ENCODE measurements at places on chromosomes 11 and 22. TPM values are rescaled to one million over a fixed set of nuclear protein-coding genes. Genes with fewer than 3 reads are reported as not detected.

GRCh38 chr22:24584166-24584790 is 8.6 kb downstream of the LRRC75B start:
- no peak overlapping the region for H3K4me3 ChIP-seq
- H3K27me3 ChIP-seq = no peaks in the 10 kb centered on the region
- H3K4me1 ChIP-seq = peaks cover 23% of the 10 kb centered on the region
- H3K36me3 ChIP-seq = no peaks in the 10 kb centered on the region

GRCh38 chr11:113247966-113248365 is 66.4 kb upstream of the TTC12 start:
- H3K36me3 ChIP-seq = no peaks in the 10 kb centered on the region
- H3K4me1 ChIP-seq = peaks cover 6% of the 10 kb centered on the region
- H3K4me3 ChIP-seq = no peak overlapping the region

The PRODH gene
- 27.9 TPM for polyA plus RNA-seq

The SPTBN2 gene
- 177 TPM for polyA plus RNA-seq

GRCh38 chr11:10478066-10478465 is 23.0 kb downstream of the AMPD3 start:
- H3K4me1 ChIP-seq = no peaks in the 10 kb centered on the region
- H3K4me3 ChIP-seq = no peak overlapping the region
- no peak for DNase-seq
- no peaks in the 10 kb centered on the region for H3K27me3 ChIP-seq

GRCh38 chr11:8363921-8364320 is 100.2 kb upstream of the LMO1 start:
- H3K27ac ChIP-seq = no peak overlapping the region
- H3K4me3 ChIP-seq = no peak overlapping the region
- DNase-seq = no peak
- H3K4me1 ChIP-seq = no peaks in the 10 kb centered on the region
- no peaks in the 10 kb centered on the region for H3K27me3 ChIP-seq

GRCh38 chr11:11016068-11016467 is 158.2 kb upstream of the ZBED5 start:
- DNase-seq = peak; percentile 28
- H3K4me3 ChIP-seq = no peak overlapping the region
- no peaks in the 10 kb centered on the region for H3K36me3 ChIP-seq
- H3K27me3 ChIP-seq = no peaks in the 10 kb centered on the region

The SPON1 gene
- 47.8 TPM for polyA plus RNA-seq

The PLEKHB1 gene
- polyA plus RNA-seq = 14.3 TPM

DNA sequence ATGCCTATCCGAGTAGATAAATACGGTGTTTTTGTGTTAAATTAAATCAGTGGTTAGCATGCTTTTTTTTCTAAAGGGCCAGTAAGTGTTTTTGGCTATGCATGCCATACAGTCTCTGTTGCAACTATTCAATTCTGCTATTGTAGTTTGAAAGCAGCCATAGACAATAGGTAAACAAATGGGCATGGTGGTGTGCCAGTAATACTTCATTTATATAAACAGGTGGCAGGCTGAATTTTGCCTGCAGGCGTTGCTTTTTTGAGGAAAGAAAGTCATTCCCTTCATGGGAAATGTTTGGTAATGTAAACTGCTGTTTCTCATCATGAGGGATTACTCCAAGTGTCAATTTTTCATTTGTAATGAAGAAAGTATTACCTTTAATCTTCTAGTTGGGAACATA is 106.5 kb downstream of the TMEM135 start:
- H3K36me3 ChIP-seq = no peaks in the 10 kb centered on the region
- H3K27me3 ChIP-seq = no peaks in the 10 kb centered on the region
- no peaks in the 10 kb centered on the region for H3K4me1 ChIP-seq
- H3K4me3 ChIP-seq = no peak overlapping the region

The CNIH2 gene
- polyA plus RNA-seq = 7.3 TPM

- no peak overlapping the region for H3K27ac ChIP-seq
- no peak for DNase-seq
- H3K27me3 ChIP-seq = no peaks in the 10 kb centered on the region
- H3K4me1 ChIP-seq = no peaks in the 10 kb centered on the region
- H3K4me3 ChIP-seq = no peak overlapping the region
These were observed 35.2 kb downstream of the OR2AG2 start for GRCh38 chr11:6736495-6737121.

DNA sequence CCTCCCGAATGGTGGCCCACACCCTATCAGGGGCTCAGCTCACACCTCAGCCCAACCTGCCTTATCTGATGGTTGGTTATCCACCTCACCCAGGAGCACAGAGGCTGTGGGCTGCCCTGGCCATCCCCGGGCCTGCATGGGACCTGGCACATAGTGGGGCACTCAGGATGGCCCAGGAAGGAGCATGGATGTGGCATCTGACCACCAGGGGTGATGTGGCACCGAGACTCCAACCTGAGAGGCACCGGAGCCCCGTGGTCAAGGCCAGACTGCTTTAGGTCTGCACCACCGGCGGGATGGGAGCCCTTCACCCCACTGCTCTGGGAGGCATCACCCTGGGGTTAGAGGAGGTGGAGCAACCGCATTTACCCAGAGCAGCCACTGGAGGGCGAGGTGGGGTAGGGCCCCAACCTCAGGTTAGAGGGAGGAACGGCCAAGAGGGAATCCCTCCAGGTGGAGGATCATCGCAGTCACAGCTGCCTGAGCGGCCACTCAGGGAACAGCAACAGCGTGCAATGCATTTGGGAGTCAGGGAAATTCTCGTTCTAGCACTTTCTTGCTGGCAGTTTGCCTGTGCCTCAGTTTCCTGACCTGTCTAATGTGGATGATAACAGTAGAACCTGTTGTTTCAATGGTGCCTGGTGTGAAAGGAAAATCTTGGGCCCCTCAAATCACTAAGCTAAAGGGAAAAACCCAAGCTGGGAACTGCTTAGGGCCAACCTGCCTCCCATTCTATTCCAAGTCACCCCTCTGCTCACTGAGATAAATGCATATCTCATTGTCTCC is 52.9 kb upstream of the CARS1 start:
- peak; percentile 42 for DNase-seq
- H3K36me3 ChIP-seq = no peaks in the 10 kb centered on the region
- no peak overlapping the region for H3K27ac ChIP-seq
- H3K27me3 ChIP-seq = no peaks in the 10 kb centered on the region

DNA sequence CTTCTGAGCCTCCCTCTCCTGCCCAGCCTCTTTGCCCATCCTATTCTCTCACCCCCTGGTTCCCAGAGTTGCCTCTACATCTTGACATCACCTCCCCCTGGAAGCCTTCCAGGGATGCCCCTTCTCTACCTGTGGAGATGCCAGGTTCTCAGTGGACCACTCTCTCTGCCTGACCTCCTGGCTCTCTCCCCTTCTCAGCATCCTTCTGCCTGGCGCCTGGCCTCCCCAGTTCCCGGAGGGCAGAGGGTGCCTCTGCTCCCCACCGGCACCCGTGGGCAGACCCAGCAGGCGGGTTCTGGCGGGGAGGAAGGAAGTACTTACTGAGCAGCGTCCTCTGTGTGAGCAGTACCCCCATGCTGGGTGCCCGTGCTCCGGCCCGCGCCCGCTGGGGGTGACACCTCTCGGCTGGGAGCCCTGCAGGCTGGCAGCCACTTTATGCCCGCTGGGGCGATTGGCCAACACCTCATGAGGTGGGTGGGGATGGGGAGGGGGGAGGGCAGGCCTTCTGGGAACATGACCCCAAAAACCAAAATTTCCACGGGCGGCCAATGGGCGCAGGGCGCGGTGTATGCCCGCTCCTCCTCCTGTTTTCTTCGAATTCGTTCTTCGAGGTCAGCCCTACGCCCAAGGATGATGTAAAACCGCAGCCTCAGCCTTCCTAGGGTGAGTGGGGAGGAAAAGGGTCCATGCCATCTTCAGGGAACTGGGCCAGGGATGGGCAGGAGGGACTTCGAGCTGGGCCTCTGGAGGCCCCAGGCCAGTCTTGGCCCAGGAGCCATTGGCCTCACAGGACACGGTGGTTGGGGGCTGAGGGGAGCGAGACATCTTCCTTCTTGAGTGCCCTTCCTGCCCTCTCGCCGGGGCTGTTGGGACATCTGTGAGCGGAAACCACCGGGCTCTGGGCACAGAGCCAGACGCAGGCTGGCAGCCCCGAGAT is at the start of gene OSM:
Gene OSM, minus strand, starts transcription at position 407 of the 937 bp plus-strand sequence. Its CDS starts 52 bp downstream, at position 355.
- no peaks in the 10 kb centered on the region for H3K27me3 ChIP-seq
- no peak within 1 kb of the TSS for H3K4me3 ChIP-seq
- H3K36me3 ChIP-seq = no peaks in the 10 kb centered on the region
- DNase-seq = no peak

The OR6T1 gene
- not detected for polyA plus RNA-seq

- H3K36me3 ChIP-seq = no peaks in the 10 kb centered on the region
- DNase-seq = peak; percentile 66
- H3K27ac ChIP-seq = peak overlapping the region; percentile 36
- no peak overlapping the region for H3K4me3 ChIP-seq
- H3K4me1 ChIP-seq = no peaks in the 10 kb centered on the region
- H3K27me3 ChIP-seq = no peaks in the 10 kb centered on the region
These were observed 9.0 kb downstream of the MTNR1B start for GRCh38 chr11:92978271-92979111.

DNA sequence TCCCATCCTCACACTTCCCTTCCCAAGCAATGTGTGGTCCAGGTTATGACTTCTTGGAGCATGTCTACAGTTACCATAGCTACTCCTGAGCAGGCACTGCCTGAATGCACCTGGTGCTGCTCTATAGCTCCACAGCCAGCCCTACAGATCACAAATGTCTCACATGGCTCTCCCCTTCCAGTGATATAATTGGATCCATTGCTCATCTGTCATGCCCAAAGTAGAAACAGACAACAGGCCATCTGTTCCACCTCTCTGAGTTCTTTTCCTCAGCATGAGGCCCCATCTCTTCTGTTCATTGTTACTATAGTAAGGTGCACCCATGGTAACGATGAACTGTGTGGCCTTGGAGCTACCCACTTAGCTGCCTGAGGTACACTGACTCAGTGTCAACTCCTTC is 320.3 kb upstream of the ZC3H12C start:
- H3K27me3 ChIP-seq = no peaks in the 10 kb centered on the region
- no peaks in the 10 kb centered on the region for H3K36me3 ChIP-seq
- no peak for DNase-seq
- H3K4me1 ChIP-seq = no peaks in the 10 kb centered on the region

DNA sequence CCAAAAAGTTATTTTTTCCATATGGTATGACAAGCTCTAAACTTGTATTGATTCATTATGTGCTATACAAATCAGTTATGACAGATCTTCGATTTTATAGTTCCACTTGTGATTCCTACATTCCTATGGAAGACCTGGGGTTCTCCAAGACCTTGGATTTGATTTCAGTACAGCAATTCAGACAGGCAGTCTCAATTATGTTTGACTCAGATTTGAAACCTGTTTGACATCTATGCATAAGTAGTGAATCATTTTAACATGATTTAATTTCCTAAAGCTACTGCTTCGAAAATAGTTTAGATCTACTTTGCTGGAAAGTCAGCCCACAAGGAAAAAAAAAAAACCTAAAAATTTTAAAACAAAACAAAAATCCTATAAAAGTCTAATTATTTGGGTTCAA is 820.4 kb downstream of the LUZP2 start:
- no peaks in the 10 kb centered on the region for H3K36me3 ChIP-seq
- DNase-seq = no peak
- H3K27ac ChIP-seq = no peak overlapping the region
- H3K4me1 ChIP-seq = no peaks in the 10 kb centered on the region

DNA sequence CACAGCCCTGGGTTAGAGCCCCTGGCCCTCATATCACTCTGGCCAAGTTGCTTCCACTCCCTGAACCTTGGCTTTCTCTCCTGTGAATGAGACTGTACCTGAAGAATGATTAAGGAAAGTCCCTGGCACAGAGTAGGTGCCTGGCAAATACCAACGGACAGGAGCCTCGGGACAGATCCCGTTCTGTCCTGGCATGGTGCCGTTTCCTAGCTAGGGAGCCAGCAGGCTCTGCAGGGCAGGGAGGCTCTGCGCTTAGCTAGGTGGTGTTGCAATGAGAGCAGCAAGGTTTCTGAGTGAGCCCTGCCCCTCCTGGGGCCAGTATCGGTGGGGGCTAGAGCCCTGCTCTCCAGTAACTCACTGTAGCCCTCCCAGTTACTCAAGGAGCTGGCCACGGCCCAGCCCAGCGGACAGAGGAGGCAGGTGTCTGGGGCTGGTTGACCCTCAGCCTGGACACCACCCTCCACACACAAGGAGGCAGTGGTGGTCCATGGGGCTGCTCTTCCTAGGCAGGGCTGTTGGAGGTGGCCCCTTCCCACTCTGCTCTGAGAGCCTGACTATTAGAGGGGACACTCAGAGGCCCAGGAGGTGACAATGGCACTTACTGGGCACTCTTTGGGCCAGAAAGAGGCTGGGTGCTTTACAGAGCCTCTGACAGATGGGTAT is 74.4 kb downstream of the NFAM1 start:
- no peak for DNase-seq
- H3K27ac ChIP-seq = no peak overlapping the region
- H3K4me3 ChIP-seq = no peak overlapping the region
- no peaks in the 10 kb centered on the region for H3K27me3 ChIP-seq

- DNase-seq = no peak
- H3K27ac ChIP-seq = no peak overlapping the region
- H3K27me3 ChIP-seq = peaks cover 72% of the 10 kb centered on the region
- no peaks in the 10 kb centered on the region for H3K36me3 ChIP-seq
- peaks cover 5% of the 10 kb centered on the region for H3K4me1 ChIP-seq
These were observed 2.3 kb upstream of the PVALB start for GRCh38 chr22:36819112-36819511.

The LIF gene
- 14.8 TPM for polyA plus RNA-seq

The HBG2 gene
- 0.63 TPM for polyA plus RNA-seq

The MYOD1 gene
- not detected for polyA plus RNA-seq

DNA sequence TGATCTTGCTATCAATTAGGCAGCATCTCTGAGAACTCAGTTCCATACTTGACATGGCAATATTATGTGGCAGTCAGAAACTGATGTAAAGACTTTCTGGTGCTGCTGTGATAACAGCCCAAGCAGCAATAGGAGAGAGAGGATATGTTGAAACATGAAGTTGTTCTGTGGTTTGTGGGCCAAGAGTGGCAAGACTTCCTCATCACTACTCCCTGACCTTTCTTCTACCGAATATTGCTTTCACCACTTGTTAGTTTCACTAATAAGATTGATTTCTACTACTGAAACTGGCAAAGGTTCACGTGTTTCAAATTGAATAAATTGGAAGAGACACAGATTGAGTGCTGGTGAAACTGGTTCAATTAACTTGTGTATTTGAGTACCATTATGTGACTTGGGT is 852.6 kb upstream of the RAG2 start:
- H3K27me3 ChIP-seq = no peaks in the 10 kb centered on the region
- H3K4me3 ChIP-seq = no peak overlapping the region
- no peaks in the 10 kb centered on the region for H3K36me3 ChIP-seq

The SLC22A12 gene
- polyA plus RNA-seq = not detected

GRCh38 chr11:132712466-132712865 is 819.8 kb downstream of the OPCML start:
- no peaks in the 10 kb centered on the region for H3K4me1 ChIP-seq
- no peak overlapping the region for H3K27ac ChIP-seq
- H3K36me3 ChIP-seq = no peaks in the 10 kb centered on the region
- no peak for DNase-seq
- H3K27me3 ChIP-seq = no peaks in the 10 kb centered on the region
- no peak overlapping the region for H3K4me3 ChIP-seq

The SLC15A3 gene
- 2.3 TPM for polyA plus RNA-seq

GRCh38 chr11:111582163-111582562 is 20.1 kb upstream of the SIK2 start:
- no peaks in the 10 kb centered on the region for H3K36me3 ChIP-seq
- H3K4me1 ChIP-seq = no peaks in the 10 kb centered on the region
- H3K27me3 ChIP-seq = no peaks in the 10 kb centered on the region
- no peak for DNase-seq
- H3K27ac ChIP-seq = no peak overlapping the region
- no peak overlapping the region for H3K4me3 ChIP-seq

The HTR3B gene
- 0.42 TPM for polyA plus RNA-seq
